ENCODE measurements at places on chromosomes 4 and X. TPM values are rescaled to one million over a fixed set of nuclear protein-coding genes. Genes with fewer than 3 reads are reported as not detected.

Gene MAGEE2
- not detected for total RNA-seq

Gene ANXA5
- 64.1 TPM for total RNA-seq

Gene MAGEB17
- not detected for total RNA-seq

Gene RNF150
- 0.10 TPM for total RNA-seq

Gene GATA1
- 0.35 TPM for total RNA-seq

Gene CSN1S1
- total RNA-seq, result not detected

Gene SMPX
- not detected for total RNA-seq

Gene NOX1
- total RNA-seq, result not detected

Gene PAK3
- 1.1 TPM for total RNA-seq

Gene COX7B2
- not detected for total RNA-seq

Gene FOXO4
- 15.3 TPM for total RNA-seq

Gene HSFX4
- not detected for total RNA-seq

Gene ADH1B
- total RNA-seq, result not detected

Gene TAPT1
- 65.3 TPM for total RNA-seq

Gene TAF7L
- not detected for total RNA-seq

Gene INTU
- total RNA-seq, result 0.60 TPM

Gene PNMA6A
- total RNA-seq, result 0.60 TPM

Gene CT45A1
- not detected for total RNA-seq

Gene FAAH2
- total RNA-seq, result 29.4 TPM

Gene DUSP21
- not detected for total RNA-seq

Gene SORBS2
- 0.26 TPM for total RNA-seq

Gene TNIP2
- total RNA-seq, result 85.8 TPM

Gene SHROOM2
- not detected for total RNA-seq

Gene PARM1
- 0.19 TPM for total RNA-seq

Data from activated T-cell treated with anti-CD3 and anti-CD28 coated beads, Interleukin-2, amount 50 U/mL, for 72 hours (primary cell).